ENCODE measurements at places on chromosomes 5 and 9.

GRCh38 chr5:158819840-158820620 is 279.7 kb downstream of the EBF1 start:
- DNase-seq, result no peak

- no peak for DNase-seq
These were observed 1.8 kb downstream of the SURF6 start for GRCh38 chr9:133334161-133334560.

GRCh38 chr9:134976403-134976802 is 58.7 kb upstream of the FCN1 start:
- no peak for DNase-seq

- DNase-seq, result no peak
These were observed 156.5 kb downstream of the ERCC6L2 start for GRCh38 chr9:96031916-96032534.

DNA sequence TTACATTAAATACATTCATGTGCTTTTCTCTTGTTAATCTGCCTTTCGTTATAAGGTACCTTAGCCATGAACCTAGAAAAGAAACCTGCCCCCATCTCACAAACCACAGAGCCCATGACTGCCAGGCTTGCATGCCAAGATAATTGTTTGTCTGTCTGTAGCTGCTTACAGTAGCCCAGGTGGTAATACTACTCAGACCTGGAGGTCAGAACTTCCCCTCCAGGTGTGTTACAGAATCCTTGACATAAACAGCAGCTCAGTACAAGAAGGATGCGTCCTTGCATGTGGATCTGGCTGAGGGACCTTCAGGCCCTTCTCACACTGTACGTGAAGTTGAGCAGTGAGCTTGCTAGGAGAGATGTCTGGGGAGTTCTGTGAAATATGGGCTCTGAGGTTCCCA is 291.4 kb downstream of the CSNK1G3 start:
- no peak for DNase-seq

- DNase-seq, result no peak
These were observed 61.2 kb downstream of the ELL2 start for GRCh38 chr5:95900383-95900958.

GRCh38 chr9:13915591-13916301 is 398.2 kb downstream of the NFIB start:
- DNase-seq, result no peak

DNA sequence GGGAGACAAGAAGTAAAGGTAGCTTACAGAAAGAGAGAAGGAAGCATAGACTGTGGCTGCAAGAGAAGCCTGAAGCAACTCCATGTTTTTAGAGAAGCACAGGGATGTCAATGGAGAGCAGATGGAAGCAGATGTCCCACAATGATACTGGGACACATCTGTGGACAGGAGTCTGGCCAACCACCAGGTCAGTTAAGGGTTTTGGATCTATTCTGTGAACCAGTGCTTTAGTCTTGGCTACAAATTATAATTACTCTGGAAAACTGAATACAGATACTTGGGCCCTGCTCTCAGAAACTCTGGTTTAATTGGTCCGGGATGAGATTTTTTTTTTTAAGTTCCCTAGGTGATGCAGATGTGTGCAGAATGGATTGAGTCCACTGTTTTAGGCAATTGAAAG is 592.8 kb downstream of the CSNK1G3 start:
- DNase-seq, result no peak

GRCh38 chr9:113566712-113567071 is 103.2 kb downstream of the RGS3 start:
- no peak for DNase-seq

DNA sequence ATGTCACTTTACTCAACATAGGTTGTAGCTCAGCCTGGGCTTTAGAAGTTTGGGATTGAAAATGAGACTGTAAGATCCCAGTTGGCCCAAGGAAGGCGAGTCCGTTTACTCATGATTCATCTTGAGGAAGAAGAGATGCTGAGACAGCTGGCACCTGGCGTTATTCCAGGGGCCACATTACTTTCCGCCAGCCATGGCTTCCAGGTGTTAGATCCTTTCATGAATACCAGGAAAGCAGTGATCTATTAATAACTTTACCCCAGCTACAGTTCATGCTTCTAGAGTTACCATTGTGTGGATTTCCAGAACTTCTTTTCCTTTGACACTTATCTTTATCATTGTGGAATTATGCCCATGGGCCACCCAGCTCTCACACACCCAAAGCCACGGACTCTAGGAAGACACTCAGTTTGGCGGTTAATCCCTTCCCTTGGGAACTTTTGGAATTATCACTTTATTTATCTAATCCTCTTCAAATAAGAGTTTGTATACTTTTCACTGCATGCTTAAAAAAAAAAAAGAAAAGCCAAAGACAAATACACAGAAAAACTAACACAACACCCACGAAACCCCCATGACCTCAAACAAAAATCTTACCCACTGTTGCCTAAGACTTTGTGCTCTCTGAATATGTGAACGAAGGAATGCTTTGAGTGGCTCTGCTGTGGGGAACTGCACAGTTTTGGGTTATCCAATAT is 26.9 kb downstream of the RAI14 start:
- DNase-seq, result no peak

DNA sequence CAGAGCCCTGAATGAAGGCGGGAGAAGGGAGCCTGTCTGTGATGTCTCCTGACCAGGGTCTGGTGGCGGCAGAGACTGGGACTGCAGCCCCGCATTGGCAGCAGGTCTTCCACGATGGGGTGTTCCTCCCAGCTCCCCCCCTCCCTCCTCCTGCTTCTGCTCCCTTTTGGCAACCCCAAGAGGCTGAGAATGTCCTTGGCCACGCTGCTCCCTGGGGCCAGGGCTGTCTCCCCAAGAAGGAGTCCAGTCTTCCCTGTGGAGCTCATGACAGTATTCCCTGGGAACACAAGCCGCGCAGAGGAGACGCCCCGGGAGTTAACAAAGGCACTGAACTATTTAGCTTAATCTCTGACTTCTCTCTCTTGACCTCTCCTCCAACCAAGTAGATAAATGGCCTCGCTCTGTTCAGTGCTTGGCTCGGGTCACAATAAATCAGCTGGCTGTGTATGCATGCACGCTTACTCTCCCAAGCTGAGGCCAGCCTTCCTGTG is 84.0 kb upstream of the NEURL1B start:
- DNase-seq, result no peak

- no peak for DNase-seq
These were observed 231.3 kb downstream of the RFK start for GRCh38 chr9:76162751-76163500.

DNA sequence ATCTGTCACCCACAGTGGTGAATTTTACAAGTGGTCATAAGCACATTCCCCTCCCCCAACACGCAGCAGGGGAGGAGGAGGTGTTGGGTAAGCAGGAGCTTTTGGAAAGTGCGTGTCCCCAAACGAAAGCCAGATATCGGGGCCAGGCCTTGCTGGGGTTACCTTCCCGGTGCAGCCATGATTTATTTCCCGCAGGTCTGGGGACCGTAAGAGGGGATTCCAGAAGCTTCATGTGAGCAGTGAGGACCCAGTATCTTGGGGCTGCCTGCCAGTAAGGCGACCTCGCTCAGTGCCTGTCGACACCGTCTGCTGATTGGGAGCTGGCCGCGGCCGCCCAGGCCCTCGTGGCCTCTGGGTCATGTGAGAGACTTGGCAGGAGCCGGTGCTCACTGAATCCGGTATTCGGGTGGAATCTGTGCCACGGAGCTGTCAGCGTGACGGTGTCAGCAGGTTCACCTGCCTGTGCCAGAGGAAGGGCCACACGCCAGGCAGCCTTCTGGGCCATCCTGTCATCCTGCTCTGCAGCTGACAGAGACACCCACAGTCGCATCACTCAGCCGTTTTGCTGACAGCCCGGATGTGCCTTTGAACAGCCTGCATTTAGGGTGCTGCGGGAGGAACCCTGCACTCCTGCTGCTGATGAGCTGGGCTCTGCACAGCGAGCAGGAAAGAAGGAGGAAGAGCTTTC is 37.3 kb downstream of the SEC61B start:
- no peak for DNase-seq
